ENCODE measurements at places on chromosomes 4 and X. TPM values are rescaled to one million over a fixed set of nuclear protein-coding genes. Genes with fewer than 3 reads are reported as not detected.
A peak's percentile ranks its signal among the peaks of the same experiment; 100 is the strongest.

- peak; percentile 92 for DNase-seq
These were observed 57.7 kb upstream of the ATXN3L start for GRCh38 chrX:13377550-13377934.

- no peak for DNase-seq
These were observed 188.0 kb downstream of the SLC4A4 start for GRCh38 chr4:71526637-71527406.

- no peak for DNase-seq
These were observed 163.2 kb downstream of the PRKX start for GRCh38 chrX:3550160-3550751.

DNA sequence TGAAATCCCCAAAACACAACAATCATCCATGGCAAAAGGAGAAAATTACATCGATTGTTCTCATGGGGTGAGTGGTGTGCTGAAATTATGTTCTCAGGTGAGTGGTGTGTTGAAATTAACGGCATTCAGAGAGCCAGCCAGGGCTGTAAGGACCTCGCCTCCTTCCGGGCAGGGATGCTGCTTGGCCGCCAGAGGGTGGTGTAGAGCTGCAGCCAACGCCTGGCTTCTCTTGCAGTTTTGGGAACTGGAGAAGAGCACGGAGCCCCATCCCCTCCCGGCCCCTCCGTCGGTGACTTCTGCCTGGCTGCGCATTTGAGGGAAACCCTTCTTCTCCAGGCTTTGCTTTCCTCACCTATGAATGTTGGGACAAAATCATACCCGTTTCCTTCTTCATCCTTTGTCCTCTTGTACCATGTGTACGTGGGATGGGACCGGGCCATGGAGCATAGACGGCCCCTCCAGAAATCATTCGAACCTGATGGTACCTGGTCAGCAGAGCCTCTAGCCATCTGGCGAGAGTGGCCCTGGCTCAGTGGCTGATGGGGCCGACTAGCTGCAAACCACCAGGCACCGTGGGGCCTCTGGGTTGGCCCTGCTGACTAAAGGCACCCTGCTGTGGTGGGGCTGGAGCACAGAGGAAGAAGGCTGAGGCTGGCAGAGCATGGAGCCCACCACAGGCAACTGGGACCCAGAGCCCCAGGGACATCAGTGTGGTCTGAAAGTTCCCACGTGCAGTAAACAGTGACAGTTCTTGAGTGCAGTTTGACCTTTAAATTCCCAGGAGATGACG lies 28.4 kb downstream of the TRMT44 start:
- DNase-seq = peak; percentile 77

- no peak for DNase-seq
These were observed 130.9 kb downstream of the RELL1 start for GRCh38 chr4:37555322-37555721.

- DNase-seq = no peak
These were observed 981.3 kb downstream of the C4orf33 start for GRCh38 chr4:130077275-130077674.

DNA sequence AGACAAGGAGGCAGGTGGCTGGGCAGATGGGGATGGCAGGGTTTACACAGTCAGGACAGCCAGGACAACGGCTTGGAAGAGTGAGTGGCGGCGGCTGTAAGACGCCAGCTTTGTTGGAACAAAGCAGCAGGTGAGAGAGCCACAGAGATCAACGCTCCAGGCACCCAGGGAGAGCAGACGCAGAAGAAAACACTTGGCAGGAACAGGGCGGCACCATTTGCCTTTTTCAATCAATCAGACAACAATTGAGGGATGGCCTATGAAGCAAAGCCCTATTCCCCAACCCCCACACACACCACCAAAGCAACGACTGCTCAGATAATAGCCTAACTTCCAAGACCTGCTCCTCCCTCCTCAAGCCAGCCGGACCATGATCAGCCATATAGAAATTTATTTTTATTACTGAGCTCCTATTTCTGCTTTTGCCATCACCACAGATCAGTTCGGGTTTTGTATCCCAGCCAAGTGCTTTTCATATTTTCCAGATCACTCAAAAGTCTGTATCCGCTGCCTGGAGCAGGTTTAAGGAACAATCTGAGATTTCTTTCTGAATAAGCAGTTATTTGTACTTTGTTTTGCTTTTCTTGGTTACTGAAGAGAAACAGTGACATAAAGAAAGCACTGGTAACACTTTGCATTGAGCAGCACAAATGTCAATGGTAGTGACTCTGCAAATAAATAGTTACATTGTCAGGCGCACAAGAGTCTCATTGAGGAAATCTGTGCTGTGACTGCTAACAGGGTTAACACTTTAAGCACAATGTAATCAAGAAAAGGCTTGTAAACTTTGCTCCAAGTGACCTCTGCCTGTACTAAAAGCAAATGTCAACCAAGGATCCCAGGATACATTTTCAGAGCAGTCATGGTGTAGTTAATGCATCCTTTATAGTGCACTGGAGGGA lies 81.8 kb upstream of the RBPJ start:
- DNase-seq = peak; percentile 87

DNA sequence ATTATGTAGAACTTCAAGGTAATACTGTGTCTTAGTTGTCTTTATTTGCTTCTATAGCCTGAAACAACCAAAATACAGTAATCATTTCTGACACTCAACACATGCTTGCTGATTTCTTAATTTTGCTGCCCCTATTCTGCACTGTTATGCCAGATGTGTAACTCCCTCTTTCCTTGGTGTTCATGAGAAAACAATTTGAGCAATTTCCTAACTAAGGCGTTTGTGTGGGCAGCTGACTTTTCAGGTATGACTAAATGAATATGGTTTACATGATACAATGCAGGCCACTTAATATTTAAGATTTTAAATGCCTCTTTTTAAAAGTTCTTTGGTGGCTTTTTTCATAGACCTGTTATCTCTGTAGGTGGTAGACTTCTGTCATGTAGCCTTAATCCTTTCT lies 46.1 kb upstream of the CENPE start:
- no peak for DNase-seq

DNA sequence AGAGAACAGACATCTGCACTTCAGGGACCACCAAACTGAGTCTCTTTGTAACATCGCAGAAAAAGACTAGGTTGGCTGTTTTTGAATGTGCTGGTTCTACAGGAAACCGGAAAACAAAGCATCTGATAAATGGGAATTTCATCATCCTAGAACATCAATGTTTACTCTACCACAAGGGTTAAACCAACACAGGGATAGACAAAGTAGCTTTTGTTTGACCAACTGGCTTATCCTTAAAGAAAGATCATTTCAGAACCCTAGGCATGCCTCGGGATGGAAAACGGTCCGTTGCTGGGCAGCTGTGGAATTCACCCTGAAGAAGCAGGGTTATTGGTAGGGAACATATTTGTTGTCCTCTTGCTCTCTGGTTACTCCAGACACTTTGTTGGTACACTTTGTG lies 2355.5 kb upstream of the AGA start:
- no peak for DNase-seq

GRCh38 chr4:26271703-26272102 lies 49.1 kb upstream of the RBPJ start:
- no peak for DNase-seq

GRCh38 chr4:42067264-42067663 lies 76.9 kb downstream of the SLC30A9 start:
- no peak for DNase-seq

GRCh38 chrX:1925053-1925481 lies 310.2 kb downstream of the ASMT start:
- peak; percentile 22 for DNase-seq

GRCh38 chr4:6916587-6917460 lies 7.2 kb downstream of the TBC1D14 start:
- DNase-seq = peak; percentile 75

DNA sequence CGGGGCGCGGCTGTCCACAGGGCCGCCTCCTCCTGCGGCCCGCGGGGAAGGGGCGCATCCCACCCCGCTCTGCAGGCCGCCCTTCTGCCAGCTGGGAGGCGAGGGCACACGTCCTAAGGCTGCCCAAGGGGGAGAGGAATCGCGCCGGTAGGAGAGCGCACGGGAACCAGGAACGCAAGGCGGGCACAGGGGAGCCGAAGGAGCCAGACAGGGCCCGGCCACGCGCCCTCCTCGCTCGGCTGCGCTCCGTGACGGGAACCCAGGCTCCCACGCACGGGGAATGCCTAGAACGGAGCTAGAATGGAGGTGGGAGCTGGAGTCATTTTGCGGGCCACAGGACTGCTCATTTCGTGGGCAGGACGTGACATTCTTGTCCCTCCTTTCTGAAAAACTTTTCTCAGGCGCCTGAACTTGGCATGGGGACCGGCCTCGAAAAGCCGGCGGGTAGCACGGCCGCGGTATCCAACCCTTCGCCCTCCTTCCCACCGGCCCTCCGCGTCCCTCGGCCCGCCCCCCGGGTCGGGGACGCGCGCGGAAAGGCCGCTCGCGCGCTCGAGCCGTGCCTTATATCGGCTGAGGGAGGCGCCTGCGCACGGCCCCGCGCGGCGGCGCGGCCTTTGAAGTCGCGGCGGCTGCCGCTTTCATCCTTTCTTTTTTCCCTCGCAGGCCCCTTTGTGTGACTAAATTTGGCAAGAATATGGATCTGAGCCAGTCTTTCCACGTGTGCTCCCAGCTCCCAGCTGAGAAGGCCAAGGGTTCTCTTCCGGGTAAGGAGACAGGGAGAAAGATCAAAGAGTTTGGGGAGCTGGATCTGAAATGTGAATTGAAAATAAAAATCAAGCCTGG lies 4.2 kb upstream of the LEF1 start:
- peak; percentile 83 for DNase-seq

DNA sequence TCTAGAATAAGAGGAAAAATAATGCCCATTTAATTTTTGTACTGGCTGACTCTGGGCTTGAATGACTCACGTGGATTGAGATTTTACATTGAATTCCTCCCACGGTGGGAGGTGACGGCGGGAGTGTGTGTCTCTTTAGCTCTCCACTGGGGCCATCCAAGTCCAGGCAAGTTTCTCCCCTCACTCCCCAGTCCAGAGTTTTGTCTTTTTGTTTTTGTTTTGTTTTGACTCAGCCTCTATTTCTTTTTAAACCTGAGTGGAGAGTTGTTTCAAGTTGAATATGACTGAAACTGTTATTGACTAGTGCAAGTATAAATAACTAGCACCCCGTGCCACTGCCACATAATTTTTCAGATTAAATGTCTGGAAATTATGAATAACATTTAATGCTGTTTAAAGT lies 13.6 kb downstream of the CHST7 start:
- DNase-seq = no peak

- no peak for DNase-seq
These were observed 412.2 kb upstream of the ARX start for GRCh38 chrX:25427873-25428555.

DNA sequence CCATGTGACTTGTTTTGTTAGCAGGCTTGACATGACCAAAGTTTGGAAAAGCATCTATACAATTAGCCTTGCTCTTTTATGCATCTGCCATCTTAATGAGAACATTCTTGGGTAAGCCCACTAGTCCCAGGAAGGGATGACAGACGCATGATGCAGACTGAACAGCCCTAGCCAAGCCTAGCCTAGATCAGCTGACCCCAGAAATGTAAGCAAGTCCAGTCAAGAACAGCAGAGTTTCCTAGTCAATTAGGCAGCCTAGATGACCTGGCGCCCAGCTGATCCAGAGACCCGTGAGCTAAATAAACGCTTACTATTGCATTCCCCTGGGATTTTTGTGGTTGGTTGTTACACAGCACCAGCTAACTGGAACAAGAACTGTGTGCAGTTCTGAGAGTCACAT lies 457.9 kb downstream of the BCOR start:
- DNase-seq = no peak

DNA sequence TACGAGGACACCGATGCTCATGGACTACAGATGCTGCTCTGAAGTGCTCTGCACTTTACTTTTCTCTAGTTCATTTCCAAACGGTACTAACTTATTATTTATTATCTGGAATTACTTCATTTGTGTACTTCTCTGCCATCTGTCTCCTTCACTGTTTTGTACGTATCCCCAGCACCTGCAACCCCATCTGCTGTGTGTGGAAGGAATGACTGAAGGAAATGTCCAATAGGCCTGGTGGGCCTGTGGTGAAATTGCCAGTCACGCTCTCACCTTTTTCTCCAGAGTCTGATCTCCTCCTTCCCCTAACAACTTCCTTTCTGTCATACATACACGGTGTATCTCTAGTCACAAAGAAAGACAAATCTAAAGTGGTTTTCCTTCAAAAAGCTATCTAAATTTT lies 12.9 kb downstream of the TMEM154 start:
- no peak for DNase-seq

DNA sequence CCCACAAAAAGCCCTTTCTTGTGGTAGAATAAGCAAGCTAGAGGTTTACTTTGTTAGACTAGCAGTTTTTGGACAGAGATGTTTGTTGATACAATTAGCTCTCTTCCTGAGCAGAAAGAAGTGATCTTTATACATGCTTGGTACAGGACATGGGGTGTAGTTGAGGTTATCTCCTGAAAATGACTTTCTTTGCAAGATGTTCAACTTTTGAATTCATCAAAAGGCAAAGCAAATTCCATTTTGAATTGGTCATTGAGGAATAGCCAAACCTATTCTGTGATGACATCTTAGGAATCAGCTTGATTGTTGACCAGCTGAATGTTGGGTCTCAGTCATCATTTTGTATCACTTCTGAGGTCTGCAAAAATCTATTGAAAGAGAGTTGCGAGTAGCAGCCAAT lies 3.8 kb downstream of the CPE start:
- no peak for DNase-seq

DNA sequence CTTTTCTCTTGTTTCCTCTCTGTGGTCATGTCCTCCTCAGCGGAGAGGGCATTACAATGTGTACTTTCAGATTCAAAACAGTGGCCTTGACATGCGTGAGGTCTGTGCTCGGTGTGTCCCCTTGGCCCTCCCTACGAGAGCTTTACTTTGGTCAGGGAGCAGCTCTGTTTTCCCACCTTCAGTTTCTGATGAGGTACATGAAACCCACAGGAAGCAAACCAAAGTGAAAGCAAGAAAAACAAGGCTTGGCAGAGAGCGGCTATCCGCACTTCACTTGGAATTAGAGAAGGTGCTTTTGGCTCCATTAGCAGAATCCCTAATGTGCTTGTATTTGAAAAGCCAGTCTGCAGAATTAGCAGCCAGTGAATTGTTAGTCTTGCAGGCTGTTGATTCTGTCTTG lies 19.5 kb upstream of the BOD1L1 start:
- DNase-seq = no peak

GRCh38 chr4:76199664-76200211 lies 13.9 kb downstream of the SCARB2 start:
- DNase-seq = peak; percentile 72

- no peak for DNase-seq
These were observed 13.7 kb downstream of the TEC start for GRCh38 chr4:48255959-48256342.

NUDT10 gene
- 2.7 TPM for total RNA-seq

RAB41 gene
- not detected for total RNA-seq

HTT-AS gene
- not detected for total RNA-seq

PABPC1L2A gene
- total RNA-seq = not detected

HAND2 gene
- 13.2 TPM for total RNA-seq

SRD5A3 gene
- total RNA-seq = 5.0 TPM

ATP8A1 gene
- total RNA-seq = 14.8 TPM

EREG gene
- total RNA-seq = 0.72 TPM

FAM184B gene
- 8.0 TPM for total RNA-seq

Measured in tongue (tissue), 3 donors.